ENCODE measurements at places on chromosomes 1 and 21.

GRCh38 chr1:24566236-24566867 is 10.5 kb downstream of the NCMAP start:
- no peak for DNase-seq

- DNase-seq, result no peak
These were observed 431.4 kb downstream of the NEGR1 start for GRCh38 chr1:71850936-71851335.

GRCh38 chr1:174659823-174660222 is 212.1 kb downstream of the GPR52 start:
- no peak for DNase-seq

GRCh38 chr1:162530307-162530987 is 31.1 kb upstream of the UAP1 start:
- DNase-seq, result no peak

DNA sequence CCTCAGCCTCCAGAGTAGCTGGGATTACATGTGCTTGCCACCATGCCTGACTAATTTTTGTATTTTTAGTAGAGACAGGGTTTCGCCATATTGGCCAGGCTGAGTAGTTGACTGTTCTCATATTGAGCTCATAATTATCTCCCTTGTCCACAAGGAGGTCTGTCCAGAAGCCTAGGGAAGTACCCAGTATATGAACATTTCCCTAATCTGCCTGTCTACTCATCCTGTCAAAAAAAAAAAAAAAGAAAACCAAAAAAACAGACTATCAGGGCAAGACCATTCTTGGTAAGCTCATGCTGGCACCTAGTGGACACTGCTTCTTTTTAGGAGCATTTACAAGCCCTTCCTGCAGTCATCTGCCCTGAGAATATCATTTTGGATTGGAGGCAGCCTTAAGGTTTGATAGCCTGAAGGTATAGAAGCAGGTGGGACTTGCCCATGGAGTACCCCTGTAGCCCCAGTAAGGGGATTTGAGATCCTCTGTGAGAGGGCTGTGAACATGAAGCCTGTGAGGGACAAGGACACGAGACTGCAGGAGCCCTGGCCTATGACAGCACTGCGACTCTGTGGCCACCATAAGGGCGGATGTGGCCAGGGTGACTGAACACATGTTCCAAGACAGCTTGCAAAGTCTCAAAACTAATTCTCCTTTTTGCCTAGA is 10.8 kb upstream of the DUSP12 start:
- no peak for DNase-seq

DNA sequence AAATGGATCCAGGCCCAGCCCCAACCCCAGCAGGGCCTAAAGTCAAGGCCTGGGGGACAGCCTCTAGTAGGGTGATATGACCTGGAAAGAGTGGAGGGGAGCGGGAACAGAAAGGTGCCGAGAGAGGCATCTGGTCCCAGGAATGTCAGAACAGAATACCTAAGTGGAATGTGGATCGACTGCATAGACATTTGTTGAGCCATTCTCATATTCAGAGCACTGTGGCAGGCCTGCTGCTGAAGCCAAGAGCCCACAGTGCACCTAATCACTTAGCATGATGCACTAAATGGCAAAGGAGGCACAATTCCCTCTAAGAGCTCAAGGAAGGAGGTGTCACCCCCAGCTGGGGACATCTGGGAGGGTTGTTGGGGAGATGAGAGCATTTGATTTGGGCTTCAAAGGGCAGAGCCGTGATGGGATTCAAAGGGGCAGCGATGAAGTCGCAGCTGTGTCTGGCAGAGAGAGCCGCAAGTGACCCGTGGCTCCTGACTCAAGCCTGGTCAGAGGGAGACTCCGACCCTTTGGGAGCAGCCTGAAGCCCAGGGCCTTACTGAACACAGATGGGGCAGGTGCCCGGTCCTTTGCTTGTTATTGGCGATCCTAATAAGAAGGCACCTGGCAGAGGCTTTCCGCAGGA is 8.6 kb upstream of the PKP1 start:
- DNase-seq, result no peak

- no peak for DNase-seq
These were observed 41.3 kb downstream of the CYP2J2 start for GRCh38 chr1:59885160-59885832.

DNA sequence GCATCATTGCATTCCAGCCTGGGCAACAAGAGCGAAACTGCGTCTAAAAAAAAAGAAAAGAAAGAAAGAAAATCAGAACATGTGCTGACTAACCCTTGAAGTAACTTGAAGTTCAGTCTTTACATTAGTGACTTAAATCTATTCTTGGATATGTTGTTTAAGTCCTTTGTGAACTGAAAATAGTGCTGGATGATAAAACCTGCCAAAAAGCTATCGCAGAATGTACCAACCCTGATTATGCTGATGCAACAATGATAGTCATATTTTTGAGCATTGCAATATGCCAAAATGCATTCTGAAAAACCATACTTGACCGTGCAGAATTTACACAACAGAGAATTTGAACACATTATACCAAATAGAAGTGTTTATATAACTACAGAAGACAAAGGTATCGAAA is 30.7 kb downstream of the SHISAL2A start:
- no peak for DNase-seq

DNA sequence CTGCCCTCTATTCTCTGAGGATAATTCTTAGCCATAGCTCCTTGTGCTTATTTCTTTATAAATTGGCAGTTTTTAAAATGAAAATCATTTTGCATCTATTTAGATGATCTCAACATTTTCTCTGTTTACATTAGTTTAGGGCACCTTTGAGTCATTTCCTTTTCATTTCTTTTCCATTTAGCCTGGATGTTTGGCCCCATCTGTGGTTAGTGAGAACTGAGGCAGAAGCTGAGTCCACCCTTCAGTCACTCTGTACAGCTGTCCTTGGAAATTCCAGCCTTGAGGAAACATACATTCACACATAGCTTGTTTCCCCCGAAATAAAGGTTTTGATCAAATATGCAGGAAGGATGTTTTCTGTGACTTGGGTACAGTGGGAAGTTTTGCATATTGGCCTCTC is 123.7 kb downstream of the NTNG1 start:
- no peak for DNase-seq

- DNase-seq, result no peak
These were observed 83.0 kb downstream of the NFIA start for GRCh38 chr1:61165402-61165801.

GRCh38 chr1:230858236-230858820 is 10.0 kb downstream of the C1orf198 start:
- DNase-seq, result no peak

- DNase-seq, result no peak
These were observed 17.8 kb downstream of the SLC16A1 start for GRCh38 chr1:112938210-112938609.

GRCh38 chr1:30650968-30651320 is 72.4 kb downstream of the MATN1 start:
- no peak for DNase-seq

DNA sequence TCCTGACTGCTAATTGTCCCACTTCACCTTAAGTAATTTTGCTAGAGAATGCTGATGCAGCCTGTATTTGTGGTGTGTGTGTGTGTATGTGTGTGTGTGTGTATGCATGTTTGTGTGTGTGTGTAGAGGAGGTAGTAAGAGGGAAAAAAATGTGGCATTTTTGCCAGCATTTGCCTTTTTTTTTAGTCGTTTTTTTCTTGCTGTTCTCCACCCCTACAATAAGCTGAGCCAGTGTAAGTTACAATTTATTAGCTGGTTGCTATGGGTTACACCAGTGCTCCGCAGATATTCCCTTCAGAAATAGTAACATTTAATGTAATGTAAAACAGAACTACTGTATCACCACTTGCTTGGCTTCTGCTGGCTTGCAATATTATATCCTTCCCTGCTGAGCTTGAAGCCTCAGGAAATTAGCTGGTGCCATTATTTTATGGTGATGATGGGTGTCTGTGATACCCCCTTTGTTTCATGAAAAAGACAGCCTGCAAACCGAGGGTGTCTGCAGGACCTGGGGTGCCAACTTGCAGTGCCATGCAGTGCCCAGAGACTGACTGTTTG is 23.4 kb upstream of the IGSF3 start:
- no peak for DNase-seq

DNA sequence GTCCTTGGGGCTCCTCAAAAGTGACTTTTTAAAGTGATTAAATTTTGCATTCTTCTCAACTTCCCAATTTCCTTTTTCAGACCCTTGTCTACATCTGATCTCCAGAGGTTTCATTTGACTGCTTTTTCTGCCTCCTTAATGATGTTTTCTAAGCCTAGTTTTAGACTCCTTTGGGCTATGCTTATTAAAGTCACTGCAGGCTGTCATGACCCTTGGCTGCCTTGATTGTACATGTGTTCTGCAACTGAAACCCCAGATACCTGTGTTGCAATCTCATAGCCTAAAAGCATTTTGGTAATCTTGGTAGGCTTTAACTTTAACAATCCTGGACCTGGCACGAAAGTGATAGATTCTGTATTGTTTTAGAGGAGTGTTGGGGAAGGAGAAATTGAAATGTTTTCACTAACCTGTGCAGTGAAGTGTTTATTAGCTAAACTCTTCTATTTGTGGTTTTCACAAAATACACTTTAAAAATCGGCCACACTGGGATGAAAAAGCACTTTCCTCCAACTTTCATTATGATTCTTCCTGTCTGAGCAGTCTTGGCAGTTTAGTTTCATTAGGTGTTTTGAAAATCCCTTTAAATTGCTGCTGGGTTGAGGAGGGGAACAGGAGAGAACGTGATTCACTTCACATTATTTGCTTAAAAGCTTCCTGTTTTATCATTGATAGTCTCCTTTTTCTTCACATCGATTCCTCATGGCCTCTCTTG is 4.9 kb downstream of the MACO1 start:
- DNase-seq, result no peak

DNA sequence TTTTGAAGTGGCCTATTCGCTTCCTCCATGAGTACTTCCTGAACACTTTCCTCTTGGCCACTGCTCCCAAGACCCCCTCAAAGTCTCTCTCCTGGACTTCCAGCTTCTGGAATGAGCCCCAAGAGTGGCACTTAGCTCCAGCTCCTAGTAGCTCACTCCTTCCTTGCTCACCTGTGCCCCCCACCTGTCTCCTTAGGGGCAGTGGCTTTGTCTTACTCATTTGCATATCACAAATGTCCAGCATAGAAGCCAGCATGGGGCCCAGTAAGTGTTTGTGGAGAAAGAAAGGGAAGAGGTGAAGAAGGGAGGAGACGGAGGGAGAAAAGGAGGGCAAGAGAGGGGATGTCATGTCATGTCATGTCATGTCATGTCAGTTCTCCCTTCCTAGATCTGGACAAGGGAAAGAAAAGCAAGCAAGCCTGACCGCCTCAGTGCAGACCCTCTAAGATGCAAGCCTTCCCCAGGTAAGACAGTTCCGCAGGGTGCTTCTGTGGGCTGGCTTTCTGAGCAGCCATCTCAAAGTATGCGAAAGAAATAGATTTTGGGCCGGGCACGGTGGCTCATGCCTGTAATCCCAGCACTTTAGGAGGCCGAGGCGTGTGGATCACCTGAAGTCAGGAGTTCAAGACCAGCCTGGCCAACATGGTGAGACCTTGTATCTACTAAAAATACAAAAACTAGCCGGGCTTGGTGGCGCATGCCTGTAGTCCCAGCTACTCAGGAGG is 6.9 kb upstream of the MX1 start:
- DNase-seq, result no peak

- no peak for DNase-seq
These were observed 121.5 kb downstream of the GPR52 start for GRCh38 chr1:174569240-174569639.

DNA sequence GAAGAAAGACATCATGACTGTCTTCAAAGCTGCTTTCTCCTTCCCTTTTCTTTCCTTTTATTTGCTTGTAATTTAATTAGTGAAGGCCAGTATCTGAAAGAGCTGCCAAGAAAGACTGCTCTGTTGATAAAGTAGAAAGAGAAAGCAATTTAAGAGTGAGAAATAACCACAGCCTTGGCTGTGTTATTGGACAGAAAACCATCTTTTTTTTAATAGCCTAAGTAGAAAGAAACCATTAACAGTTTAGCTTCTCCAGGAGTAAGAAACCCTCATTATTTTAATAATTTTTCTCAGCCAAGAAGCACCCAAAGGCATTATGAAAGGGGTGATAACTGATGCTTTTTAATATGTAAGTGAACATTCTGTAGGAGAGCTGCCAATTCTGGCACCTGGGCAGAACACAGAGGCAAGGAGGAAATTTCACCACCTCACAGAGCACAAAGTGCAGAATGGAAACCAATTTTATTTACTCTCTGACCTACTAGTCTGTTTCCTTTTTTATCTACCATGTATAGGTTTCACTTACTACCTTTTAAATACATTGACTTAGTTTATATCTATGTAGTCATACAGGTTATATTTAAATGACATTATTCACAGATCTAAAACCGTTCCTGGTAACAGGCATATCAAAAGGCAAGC is 703.2 kb downstream of the MRPL39 start:
- DNase-seq, result no peak

- no peak for DNase-seq
These were observed 2153.9 kb downstream of the NCAM2 start for GRCh38 chr21:23152130-23152529.

DNA sequence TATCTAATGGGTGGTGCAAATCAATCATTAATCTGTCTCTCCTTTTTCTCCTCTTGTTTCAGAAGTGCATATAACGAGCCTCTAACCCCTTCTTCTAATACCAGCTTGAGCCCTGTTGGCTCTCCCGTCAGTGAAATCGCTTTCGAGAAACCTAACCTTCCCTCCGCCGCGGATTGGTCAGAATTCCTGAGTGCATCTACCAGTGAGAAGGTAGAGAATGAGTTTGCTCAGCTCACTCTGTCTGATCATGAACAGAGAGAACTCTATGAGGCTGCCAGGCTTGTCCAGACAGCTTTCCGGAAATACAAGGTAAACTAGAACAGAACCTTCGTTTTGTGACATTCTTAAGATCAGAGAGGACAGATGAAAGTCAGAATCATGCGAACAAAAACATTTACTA is 25.3 kb upstream of the VAMP3 start:
- DNase-seq, result no peak

GRCh38 chr1:37866491-37866890 is 7.1 kb upstream of the MTF1 start:
- DNase-seq, result no peak

DNA sequence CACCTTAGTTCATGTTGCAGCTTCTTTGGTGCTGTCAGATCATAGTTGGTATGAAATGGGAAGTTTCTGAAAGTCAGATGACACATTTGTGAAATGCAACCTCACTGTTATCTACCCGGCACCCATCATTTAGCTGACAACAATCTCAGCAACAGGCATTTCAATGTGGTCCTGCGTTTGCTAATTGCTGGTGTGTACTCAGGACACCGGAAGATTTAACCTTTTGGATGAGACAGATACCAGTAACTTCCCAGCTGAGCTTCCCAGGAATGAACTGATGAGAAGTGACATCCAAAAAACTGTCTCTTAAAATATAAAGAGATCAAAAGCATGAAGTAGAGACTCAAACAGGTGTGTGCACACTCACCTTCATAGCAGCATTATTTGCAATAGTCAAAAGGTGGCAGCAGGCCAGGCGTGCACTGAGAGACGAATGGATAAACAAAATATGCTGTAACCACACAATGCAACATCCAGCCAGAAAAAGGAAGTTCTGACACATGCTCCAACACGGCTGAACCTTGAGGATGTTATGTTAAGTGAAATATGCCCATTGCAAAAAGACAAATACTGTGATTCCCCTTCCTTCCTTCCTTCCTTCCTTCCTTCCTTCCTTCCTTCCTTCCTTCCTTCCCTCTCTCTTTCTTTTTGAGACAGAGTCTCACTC is 7.9 kb upstream of the CLDN14 start:
- no peak for DNase-seq

GRCh38 chr1:244349103-244349531 is 102.6 kb downstream of the ADSS2 start:
- no peak for DNase-seq
